T-helper 17 cell (primary cell): ENCODE measurements at places on chromosomes 3 and 15.

GRCh38 chr3:149941186-149941585, 29.5 kb downstream of the PFN2 start:
- no peak for DNase-seq

DNA sequence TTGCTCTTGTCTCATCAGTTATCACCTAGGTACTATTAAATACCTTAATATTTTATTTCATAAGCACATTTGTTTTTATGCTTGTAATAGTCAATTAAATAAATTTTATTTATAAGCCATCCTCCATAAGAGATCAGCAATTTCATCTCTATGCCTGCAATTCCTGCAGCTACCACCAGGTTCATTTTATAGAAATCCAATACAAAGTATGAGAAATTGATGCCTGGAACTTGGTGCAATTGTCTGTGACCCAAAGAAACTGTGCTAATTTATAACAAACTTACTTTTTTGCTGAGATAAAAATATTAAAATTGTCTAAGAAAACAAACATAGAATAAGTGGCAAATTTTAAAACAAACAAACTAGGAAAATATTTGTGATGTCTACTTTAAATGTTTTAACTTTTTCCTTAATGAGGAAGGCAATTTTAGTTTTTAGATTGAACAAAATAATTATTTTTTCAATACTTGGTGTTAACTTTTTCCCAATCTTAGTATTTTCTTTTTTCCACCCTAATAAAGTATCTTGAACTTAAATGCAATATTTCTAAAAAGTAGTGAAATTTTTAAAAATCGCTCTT, 1026.6 kb downstream of the ROBO1 start:
- no peak for DNase-seq

GRCh38 chr15:70024521-70024920, 73.2 kb downstream of the TLE3 start:
- no peak for DNase-seq

GRCh38 chr3:177465257-177465642, 268.0 kb upstream of the TBL1XR1 start:
- DNase-seq: no peak

DNA sequence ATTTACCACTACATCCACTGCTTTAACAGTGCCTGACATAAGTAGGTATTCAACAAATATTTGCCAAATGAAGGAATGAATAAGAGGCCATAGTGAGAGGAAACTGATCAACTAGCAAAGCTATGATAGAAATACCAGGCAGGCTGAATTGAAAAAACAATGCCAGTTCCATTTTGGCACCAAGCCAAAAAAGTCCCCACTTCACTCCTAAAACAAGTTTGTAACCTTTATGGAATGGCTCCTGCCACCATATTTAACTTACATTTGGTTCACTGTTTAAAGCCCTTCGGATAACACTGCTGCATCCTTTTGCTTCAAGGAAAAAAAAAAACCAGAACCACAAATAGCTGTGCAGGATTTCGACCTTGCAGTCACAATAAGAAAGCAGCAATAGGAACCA, 166.1 kb downstream of the FRMD5 start:
- no peak for DNase-seq

DNA sequence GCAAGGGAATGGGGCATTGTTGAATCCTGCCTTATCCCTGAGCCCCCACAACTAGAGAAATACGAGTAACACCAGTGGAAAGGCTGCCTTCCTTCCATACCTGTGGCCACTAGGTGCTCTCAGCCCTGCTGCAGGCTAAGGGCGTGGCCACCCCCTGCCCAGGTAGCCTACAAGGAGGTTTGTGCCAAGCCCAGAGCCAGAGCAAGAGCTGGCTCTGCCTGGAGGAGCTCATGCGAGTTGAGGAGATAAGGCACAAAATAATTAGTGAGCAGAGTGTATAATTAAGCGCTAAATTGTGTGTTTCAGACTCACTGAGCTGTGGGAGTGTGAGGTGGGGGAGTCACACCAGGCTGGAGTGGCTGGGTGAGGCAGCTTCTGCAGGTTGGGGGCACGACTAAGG, 49.2 kb downstream of the TPRA1 start:
- DNase-seq: no peak

- DNase-seq: no peak
Measured at GRCh38 chr3:139909811-139910210, 25.2 kb upstream of the CLSTN2 start.

GRCh38 chr15:52575072-52575471, 6.2 kb upstream of the ARPP19 start:
- no peak for DNase-seq

- no peak for DNase-seq
Measured at GRCh38 chr3:59578129-59578528, 528.3 kb upstream of the CFAP20DC start.

DNA sequence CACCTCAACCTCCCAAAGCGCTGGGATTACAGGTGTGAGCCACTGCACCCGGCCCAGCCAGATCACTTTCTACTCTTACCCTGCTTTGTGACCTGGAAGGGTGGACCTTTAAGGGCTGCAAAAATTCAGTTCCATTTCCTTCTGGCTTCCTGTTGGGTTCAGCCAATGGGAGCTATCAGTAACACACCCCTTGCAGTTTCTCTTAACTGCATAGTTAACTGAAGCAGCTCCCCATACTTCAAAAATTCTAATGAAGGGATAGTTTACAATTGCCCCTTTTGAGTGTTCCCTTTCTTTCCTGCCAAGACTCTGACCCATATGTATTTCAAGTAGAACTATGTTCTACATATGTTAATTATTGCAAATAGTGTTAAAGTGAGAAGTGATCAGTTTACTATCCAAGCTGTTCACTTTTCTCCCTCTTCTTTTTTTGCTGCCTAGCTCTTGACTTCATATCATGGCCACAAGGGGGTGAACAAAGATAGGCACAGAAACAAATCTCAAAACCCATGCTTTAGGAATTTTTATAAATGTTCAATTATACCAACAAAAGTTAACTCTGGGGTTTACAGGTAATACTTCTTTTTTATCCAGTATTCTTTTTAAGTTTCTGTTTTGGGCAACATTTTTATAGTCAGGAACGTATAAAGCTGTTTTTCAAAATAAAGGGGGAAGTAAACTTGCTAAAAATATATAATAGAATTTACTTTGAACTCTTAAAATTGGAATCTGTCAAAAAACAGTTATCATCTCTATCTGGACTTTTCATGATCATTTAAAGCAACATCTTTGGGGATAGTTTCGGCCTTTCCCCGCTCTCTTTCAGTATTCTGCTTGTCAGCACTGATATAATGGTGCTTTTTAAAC, 8.1 kb downstream of the PGBD4 start:
- DNase-seq: no peak

GRCh38 chr3:133270631-133271030, 129.2 kb upstream of the BFSP2 start:
- DNase-seq: no peak

- no peak for DNase-seq
Measured at GRCh38 chr3:61926923-61927322, 365.6 kb downstream of the PTPRG start.

- no peak for DNase-seq
Measured at GRCh38 chr3:45218578-45219390, 7.3 kb downstream of the TMEM158 start.

DNA sequence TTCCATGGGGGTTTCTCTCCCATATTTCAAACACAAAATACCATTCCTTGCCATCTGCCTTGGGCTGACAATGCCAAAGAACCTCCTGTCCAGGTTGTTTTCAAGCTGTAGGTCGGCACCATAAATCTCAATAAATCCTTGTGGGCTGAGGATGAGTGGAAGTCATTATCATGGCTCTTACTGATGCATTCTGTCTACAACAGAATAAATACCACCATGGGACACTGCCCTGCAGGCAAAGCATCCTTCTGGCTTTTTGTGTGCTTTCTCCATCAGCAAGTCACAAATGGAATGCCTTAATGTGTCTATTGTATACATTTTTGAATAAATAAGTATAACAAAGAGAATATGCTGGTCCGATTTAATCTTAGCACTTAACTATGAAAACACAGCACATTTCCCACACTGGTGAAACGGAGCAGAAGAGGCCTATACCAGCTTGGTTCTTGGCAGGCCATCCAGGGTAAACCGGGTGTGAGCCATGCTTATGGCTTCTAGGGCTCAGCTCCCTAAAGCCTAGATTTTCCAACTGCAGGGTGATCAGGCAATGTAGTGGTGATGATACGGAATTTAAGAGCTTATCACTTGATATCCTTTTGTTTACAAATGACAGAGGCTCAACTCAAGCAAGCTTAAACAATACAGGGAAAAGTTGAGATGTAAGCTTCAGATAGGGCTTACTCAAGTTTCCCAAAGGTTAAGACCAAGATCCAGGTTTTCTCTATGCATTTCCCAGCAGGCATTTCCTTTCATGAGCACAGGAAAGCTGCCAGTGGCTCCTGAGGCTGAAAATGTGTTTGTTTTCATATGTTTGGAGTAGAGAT, 133.2 kb upstream of the LRTM1 start:
- no peak for DNase-seq

- no peak for DNase-seq
Measured at GRCh38 chr3:128491941-128492670, 895 bp downstream of the GATA2 start.

GRCh38 chr3:184017672-184018423, at the start of gene ABCC5:
Gene ABCC5, minus strand, starts transcription at chr3:184017884. Its CDS starts 3,492 bp downstream, at chr3:184014392.
- peak; percentile 71 for DNase-seq

GRCh38 chr3:167978486-167978885, 117.2 kb downstream of the GOLIM4 start:
- no peak for DNase-seq

GRCh38 chr3:82505079-82505756, 743.8 kb upstream of the GBE1 start:
- DNase-seq: no peak

DNA sequence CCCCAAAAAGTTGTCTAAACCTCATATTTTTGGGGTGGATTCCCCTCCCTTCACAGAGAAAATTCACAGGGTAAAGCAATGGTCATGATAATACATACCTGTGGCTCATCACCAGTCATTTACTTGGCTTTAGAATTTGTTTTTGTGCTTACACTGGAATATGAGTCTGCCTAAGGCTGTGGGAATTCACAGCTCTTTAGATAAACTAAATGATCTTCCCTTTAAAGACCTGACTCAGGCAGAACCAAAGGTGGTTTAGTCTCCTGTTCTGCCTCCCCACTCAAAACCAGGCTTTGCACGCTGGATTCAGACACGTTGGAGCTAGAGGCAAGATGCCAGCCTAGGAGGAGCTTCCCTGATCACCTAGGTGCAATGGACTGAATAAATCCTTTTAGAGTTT, 40.3 kb upstream of the BNC1 start:
- DNase-seq: no peak

DNA sequence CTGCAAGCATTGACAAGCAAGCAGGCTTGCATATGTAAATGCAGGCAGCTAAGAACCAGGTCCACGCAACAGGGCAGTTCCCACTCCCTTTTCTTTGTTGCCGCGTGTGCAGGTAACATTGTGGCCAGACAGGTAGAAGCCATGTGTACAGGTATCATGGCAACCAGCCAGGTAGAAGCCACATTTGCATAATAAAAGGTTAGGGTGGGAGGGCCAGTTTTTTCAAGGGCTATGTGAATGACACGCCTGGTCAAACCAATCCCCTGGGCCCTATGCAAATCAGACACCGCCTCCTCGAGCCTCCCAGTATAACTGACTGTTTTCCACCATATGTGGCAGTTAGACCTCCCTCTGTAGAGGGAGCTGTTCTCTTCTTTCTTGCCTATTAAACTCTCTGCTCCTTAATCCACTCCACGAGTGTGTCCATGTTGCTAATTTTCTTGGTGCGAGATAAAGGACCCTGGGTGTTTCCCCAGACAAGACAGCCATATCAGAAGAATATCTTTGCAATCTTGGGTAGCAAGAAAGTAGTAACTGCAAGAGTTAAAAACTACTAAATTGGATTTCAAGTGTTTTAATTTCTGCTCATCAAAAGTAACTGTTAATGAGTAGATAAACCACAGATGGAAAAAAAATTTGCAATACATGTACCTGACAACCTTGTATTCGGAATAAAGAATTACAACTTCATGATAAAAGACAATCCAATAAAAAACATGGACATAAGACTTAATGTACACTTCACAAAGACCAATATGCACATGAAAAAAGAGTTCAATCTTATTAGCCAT, 21.8 kb downstream of the PCOLCE2 start:
- DNase-seq: no peak

GRCh38 chr3:187593451-187593850, 76.7 kb downstream of the SST start:
- DNase-seq: no peak
